ENCODE measurements at places on chromosomes 16 and 17.

DNA sequence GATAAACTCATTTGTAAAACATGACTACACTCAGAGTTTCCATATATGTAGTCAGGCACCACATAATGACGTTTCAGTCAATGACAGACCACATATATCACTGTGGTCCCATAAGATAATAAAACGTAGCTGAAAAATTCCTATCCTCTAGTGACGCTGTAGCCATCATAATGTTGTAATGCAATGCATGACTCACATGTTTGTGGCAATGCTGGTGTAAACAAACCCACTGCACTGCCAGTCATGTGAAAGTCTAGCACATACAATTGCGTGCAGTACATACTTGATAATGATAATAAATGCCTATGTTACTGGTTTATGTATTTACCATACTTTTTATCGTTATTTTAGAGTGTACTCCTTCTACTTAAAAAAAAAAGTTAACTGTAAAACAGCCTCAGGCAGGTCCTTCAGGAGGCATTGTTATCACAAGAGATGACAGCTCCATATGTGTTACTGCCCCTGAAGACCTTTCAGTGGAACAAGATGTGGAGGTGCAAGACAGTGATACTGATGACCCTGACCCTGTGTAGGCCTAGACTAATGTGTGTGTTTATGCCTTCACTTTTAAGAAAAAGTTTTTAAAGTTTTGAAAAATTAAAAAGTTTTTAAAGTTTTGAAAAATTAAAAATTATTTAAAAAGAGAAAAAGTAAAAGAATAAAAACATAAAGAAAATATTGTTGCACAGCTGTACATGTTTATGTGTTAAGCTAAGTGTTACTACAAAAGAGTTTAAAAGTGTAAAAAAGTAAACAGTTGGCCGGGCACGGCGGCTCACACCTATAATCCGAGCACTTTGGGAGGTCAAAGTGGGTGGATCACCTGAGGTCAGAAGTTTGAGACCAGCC lies 9.0 kb downstream of the STAT5B start:
- DNase-seq, result no peak

- DNase-seq, result no peak
Measured at GRCh38 chr16:64627288-64627687, 494.6 kb downstream of the CDH11 start.

- DNase-seq, result no peak
Measured at GRCh38 chr16:74641969-74642368, 24.7 kb downstream of the RFWD3 start.

- DNase-seq, result no peak
Measured at GRCh38 chr17:73211745-73212144, 18.9 kb downstream of the COG1 start.

- no peak for DNase-seq
Measured at GRCh38 chr17:2394775-2395201, 6.1 kb downstream of the MNT start.

DNA sequence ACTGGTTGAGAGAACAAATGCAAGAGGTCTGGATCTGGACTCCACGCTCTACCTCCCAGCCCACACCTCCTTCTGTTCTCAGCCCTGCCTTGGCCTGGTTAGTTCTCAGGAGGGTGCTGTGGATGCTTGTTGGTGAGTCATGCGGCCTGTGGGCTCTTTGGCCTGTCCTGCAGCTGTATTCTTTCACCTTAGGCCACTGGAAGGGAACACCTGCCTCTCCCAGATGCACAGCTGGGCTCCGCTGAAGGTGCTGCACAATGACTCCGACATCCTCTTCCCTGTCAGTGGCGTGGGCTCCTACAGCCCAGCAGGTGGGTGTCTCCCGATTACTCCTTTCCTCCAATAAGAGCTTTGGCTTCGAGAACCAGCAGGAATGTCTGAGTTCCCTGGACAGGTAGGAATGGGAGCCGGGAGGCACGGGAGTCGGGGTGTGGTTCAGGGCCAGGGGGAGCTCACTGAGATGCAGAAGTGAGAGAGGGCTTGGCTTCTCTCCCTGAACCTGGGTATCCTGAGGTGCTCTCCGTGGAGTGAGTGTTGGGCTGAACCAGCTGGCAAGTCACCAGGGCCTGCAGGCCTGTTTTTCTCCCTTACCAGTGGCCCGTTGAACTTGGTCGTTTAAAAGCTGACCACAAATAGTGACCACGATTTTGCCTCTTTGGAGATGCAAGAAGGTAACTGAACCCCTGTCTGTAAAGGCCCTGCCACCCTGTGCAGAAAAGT lies 85.0 kb downstream of the SNX29 start:
- DNase-seq, result no peak

DNA sequence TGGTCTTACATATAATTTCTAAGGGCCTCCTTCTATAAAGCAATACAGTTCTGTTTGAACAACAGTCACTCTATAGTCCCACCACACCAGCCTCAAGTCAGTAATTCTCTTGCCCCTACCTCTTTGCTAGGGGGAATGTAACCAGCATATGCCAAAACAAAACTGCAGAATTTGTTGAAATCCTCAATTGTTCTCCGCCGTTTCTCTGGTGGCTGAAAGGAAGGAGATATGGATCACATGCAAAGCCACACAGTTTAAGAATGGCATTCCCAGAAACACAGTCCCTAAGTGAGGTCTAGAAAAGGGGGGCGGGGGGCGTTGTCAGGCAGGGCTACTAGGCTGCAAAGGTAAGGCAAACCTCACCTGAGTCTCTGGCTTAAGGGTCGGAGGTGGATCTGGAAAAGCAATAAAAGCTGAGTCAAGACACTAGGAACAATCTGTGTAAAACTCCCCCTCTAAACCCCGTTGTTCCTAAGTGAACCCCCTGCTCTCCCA lies 1.9 kb downstream of the PHF23 start:
- DNase-seq, result no peak

GRCh38 chr17:5396612-5397011 lies 22.9 kb downstream of the NUP88 start:
- DNase-seq, result no peak

DNA sequence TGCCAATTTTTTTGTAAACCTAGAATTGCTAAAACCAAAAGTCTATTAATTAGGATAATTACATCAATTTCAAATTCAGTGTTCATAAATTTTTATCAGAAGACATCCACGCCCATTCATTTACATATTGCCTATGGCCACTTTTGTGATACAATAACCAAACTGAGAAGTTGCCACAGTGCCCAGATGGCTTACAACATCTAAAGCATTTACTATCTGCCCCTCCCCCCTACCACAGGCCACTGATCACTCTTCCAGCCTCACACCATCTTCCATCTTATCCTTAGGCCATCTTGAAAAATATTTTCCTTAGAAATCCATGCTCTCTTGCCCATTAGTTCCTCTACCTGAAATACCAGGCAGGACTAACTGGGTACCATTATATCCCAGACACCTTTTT lies 6.3 kb upstream of the PRKAR1A start:
- no peak for DNase-seq

- DNase-seq, result no peak
Measured at GRCh38 chr17:5032865-5033264, 2.4 kb downstream of the SLC52A1 start.

- DNase-seq, result no peak
Measured at GRCh38 chr16:51731160-51731559, 580.1 kb upstream of the SALL1 start.

- DNase-seq, result no peak
Measured at GRCh38 chr17:76251478-76252039, 11.3 kb upstream of the RNF157 start.

- no peak for DNase-seq
Measured at GRCh38 chr17:15886804-15887203, 58.1 kb upstream of the ADORA2B start.

- DNase-seq, result no peak
Measured at GRCh38 chr17:17493986-17494466, 2.2 kb downstream of the RASD1 start.

DNA sequence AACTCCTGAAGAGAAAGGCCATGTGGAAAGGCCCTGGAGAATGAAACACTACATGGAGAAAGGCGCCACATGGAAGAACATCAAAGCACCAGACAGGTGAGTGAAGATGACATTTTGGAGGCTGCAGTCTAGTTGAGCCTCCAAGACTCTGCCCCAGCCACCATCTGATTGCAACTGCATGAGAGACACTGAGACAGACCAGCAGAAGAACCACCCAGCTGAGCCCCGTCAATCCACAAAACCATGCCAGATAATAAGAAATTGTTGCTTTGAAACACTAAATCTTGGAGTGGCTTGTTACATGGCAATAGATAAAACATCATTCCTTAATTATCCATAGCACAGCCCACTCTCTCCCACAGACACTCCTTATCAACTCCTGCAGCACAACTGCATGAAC lies 4.8 kb downstream of the GAS7 start:
- no peak for DNase-seq

- no peak for DNase-seq
Measured at GRCh38 chr16:20925751-20926150, 25.2 kb downstream of the LYRM1 start.

- DNase-seq, result no peak
Measured at GRCh38 chr17:16994631-16995030, 22.7 kb upstream of the TNFRSF13B start.

GRCh38 chr16:67528870-67529581 lies 397 bp downstream of the RIPOR1 start:
- DNase-seq, result no peak

DNA sequence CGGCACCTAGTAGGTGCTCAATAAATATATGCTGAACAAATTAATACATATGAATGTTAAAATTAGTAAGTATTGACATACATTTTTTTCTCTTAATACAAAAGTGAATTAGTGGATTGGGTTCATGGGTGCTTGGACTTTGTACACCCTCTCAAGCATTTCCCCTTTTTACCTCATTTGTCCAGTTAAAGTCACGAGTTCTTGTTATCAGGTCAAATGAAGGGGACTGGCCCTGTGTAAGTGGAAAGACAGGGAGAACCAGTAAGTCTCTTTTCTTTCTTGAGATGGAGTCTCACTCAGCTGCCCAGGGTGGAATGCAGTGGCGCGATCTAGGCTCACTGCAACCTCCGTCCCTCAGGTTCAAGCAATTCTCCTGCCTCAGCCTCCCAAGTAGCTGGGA lies 13.7 kb upstream of the RANGRF start:
- DNase-seq, result no peak

GRCh38 chr16:82864332-82865040 lies 237.7 kb downstream of the CDH13 start:
- no peak for DNase-seq

DNA sequence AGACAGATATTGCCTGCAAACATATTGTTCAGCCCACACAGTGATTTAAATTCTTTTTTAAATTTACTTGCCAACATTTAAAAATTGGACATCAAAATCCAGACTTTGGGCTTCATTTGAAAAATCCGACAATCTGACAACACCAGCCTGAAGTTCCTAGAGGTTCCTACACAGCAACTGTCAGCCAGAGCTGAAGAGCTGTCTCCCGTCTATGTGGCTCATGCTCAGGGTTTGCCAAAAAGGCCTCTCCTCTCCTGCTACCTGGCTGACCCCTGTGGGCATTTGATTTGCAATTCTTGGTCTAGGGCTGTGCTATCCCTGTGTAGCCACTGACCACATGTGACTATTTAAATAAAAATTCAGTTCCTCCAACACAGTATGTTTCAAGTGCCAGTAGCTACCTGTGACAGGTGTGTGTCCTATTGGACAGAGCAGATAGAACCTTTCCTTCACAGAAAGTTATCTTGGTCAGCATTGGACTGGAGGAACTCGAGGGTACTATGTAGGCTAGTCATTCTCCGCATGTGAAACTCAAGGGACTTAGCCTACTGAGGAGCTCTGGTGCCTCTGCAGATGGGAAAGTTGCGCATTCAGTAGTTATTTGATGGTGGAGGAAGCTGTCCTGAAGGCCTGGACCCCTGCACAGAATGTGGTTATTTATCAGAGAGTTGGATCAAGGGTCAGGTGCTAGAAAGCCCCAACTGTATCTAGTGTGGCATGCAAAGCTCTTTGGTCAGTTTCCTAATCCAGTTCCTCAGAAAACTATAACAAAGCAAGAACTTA lies 2.7 kb downstream of the LYRM1 start:
- no peak for DNase-seq

- DNase-seq, result no peak
Measured at GRCh38 chr17:81457917-81458555, 54.6 kb downstream of the ACTG1 start.
